Kidney glomerular epithelial cell (primary cell): ENCODE measurements at places on chromosomes 6 and 20.
A peak's percentile ranks its signal among the peaks of the same experiment; 100 is the strongest.

DNA sequence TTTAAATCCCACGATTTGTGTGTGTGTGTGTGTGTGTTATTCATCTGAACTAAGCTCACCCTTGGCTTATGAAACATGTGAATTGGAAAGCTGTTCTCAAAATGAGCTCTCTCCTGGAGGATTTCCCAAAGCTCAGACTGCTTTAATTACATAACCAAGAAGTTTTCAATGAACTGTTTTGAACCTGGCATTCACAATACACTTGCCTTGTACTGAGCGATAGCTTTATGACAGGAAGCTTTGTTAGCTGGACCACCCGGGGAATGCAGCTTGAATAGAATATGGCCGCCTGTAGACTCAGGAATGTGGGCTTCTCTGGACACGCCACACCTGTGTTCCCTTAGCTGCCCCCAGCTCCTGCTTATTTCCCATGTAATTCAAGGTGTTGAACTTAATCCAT lies 71.4 kb upstream of the PREP start:
- no peak for DNase-seq

DNA sequence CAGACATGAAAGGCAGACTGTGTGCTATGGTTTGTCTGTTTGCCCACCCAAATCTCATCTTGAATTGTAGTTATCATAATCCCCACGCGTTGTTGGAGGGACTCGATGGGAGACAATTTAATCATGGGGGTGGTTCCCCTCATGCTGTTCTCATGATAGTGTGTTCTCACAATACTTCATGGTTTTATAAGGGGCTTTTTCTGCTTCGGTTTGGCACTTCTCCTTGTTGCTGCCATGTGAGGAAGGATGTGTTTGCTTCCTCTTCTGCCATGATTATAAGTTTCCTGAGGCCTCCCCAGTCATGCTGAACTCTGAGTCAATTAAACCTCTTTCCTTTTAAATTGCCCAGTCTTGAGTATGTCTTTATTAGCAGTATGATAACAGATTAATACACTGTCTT lies 47.2 kb upstream of the MICB start:
- DNase-seq, result no peak

- DNase-seq, result no peak
Observed at GRCh38 chr6:2737885-2738284, 12.8 kb downstream of the MYLK4 start.

DNA sequence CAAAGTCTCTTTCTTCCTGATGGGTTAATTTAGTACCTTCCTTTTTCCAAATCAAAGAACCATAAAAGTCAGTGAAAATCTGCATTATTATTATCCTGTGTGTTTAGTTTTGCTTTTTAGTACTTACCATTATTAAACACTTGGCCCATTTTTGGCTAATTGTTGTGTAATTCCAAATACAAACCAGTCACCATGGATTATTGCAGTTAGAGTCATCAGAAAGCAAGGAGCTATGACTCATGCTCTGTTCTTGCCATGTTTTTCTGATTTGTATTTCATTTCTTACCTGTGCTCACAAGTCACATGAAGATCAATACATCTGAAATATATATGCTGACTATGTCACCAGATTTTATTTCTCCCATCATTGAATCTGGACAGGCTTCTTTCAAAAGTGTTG lies 31.3 kb downstream of the SLC22A3 start:
- peak; percentile 56 for DNase-seq

DNA sequence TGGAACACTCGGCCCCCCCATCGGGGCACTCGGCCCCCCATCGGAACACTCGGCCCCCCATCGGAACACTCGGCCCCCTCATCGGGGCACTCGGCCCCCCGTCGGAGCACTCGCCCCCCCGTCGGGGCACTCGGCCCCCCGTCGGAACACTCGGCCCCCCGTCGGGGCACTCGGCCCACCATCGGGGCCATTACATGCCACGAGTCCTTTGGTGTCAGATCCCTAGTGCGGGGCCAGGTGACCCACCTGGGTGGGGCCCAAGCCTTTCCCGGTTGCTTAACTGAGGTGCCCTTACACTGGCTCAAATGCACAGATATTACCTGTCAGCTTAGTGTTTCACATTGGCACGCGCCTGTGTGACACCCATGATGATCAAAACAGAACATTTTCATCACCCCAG lies 95.9 kb downstream of the TAF4 start:
- DNase-seq, result no peak

DNA sequence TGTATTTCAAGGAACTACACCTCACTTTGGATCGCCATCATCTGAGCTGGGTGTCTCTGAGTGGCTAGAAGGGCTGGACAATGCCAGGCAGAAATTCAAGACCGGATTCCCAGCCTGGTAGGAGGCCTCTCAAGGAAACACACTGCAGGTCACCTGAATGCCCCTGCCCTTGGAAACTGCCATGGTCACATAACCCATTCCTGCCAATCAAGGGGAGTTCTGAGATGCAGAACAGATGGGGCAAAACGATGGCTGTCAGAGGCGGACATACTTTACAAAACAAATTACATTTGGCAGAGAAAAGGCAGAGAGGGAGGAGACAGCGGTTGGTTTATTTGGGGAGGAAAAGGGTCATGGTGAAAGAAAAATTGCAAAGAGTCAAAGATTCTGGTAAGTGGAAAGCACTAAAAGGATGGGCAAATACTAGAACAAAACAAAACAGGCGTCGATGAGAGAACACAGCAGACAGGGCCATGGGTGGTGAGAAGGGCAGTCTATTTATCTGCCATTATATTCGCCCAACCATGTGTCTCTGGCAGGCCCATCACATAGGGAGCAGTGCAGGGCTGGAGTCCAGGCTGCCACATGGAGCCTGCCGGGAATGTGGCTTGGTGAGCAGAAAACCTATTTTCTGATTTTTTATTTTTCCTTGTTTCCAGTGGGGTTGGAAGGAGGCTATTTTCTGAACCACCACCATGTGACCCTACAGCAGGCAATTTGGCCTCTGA lies 13.5 kb downstream of the BEND3 start:
- DNase-seq, result no peak

DNA sequence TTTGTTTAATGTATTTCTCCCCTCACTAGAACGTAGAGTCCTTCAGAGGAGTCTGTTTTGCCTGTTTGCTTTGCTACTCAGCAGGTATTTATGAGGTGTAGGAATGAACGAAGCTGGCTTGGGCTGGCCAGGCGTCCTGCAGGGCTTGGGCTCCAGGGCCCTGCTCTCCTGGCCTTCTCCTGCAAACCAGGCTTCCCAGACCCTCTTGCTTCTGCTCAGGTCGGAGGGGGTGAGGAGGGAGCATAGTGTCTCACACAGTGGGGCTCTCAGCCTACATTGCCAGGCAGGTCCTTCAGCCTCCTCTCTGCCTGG lies 24.6 kb upstream of the MLN start:
- no peak for DNase-seq

GRCh38 chr6:131641554-131641953 lies 4.5 kb downstream of the ENPP3 start:
- DNase-seq, result no peak
